ENCODE measurements at places on chromosomes 5 and 9.

DNA sequence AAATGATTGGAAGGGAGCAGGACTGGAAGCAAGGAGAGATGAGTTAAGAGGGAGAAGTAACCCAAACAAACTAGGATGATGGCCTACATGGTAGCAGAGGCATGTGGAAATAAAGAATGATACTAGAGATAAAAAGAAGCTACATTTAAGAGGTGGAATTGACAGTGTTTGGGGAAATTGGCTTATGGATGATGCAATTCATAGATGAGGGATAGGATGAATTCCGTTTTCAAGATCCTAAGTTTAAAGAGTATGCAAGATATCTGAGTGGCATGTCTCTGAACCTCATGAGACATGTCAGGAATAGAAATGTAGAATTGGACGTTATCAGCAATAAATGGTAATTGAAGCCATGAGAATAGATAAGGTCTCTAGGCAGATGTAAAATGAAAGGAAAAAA is 73.6 kb downstream of the RPS23 start:
- DNase-seq: no peak

- DNase-seq: no peak
These were observed 584.5 kb downstream of the ACTL7B start for GRCh38 chr9:108271236-108271635.

GRCh38 chr9:86763791-86764190 is 183.5 kb downstream of the GAS1 start:
- no peak for DNase-seq

DNA sequence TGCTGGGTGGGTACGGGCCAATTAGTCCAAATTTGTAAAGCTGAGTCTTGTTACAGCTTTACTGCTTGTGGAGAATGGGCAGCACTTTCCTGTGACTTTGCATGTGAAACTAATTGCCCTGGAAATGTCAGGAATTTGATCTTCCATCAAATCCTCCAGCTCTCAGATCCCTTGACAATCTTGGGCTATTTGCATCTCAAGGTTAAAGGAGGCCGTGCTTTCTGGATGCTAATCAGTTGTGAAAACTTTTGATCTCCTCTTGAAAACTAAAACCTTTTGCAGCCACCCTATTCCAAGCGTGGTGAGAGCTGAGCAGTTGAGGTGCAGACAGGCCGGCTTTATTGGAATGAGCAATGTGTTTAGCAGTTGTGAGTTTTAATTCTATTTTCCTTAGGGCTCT is 68.0 kb upstream of the CLINT1 start:
- DNase-seq: no peak

GRCh38 chr9:21974722-21975409 is 19.3 kb downstream of the CDKN2A start:
- no peak for DNase-seq

GRCh38 chr5:181203777-181204112 is 1.3 kb downstream of the TRIM7 start:
- DNase-seq: no peak

DNA sequence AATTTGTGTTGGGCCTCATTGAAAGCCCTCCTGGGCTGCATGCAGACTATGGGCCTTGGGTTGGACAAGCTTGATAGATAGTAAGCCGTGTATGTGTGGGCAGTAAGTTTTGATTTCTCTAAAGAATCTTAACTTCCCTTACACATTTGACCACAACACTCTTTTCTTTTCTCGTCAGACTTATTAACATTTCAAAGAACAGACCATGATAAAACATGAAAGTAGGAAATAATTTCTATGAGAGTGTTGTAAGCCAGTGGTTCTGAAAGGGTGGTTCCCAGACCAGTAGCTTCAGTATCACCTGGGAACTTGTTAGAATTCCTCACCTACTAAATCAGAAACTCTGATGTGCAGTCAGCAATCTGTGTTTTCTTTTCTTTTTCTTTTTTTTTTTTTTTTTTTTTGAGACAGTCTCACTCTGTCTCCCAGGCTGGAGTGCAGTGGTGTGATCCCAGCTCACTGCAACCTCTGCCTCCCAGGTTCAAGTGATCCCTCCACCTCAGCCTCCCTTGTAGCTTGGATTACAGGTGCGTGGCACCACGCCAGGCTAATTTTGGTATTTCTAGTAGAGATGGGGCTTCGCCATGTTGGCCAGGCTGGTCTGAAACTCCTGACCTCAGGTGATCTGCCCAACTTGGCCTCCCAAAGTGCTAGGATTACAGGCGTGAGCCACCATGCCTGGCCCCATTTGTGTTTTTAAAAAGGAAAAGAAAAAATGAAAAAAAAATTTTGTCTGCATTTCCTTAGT is 20.0 kb upstream of the GCNT1 start:
- no peak for DNase-seq

GRCh38 chr5:154652746-154653417 is 102.3 kb upstream of the LARP1 start:
- DNase-seq: no peak

- no peak for DNase-seq
These were observed 98.4 kb upstream of the ZNF366 start for GRCh38 chr5:72605632-72606031.

GRCh38 chr9:136903041-136903554 is 16.8 kb downstream of the TRAF2 start:
- no peak for DNase-seq

- DNase-seq: no peak
These were observed 379.8 kb downstream of the TRIM36 start for GRCh38 chr5:114789773-114790402.

All from stimulated activated CD8-positive, alpha-beta memory T cell treated with anti-CD3 and anti-CD28 coated beads, Interleukin-2, amount 100 ng/mL, for 1 hour (primary cell).